ENCODE measurements at places on chromosomes 13 and 19.

DNA sequence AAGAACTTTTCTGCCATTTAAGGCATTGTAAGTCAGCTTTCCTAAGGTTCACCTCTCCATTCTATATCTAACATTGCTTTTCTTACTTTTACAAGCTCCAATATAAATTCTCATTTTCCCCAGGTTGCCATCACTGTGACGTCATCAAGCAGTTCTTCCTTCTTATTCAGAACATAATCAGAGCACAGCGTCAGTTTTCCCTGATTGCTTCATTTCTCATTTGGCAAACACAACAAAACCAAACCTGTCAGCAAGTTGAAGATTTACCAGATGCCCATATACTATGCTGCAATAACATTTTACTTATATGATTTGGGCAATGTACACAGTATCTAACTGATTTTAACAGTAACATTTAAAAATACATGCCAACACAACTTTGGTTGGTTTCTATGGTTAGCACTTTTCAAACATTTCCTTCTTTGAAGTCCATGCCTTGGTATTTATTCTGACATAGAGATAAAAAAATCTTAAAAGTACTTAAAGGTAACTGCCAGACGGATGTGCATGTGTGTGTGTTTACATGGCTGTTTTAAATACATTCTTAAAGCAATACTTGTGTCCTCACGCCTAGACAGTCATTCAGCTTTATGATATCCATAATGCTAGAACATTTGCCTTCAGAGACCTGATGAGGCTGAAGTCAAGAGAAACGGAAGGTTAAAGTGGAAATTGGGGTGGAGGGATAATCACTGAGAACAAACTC is 264.0 kb downstream of the KLF12 start:
- DNase-seq, result no peak

- no peak for DNase-seq
Observed at GRCh38 chr19:10643968-10644259, 10.2 kb upstream of the ILF3 start.

DNA sequence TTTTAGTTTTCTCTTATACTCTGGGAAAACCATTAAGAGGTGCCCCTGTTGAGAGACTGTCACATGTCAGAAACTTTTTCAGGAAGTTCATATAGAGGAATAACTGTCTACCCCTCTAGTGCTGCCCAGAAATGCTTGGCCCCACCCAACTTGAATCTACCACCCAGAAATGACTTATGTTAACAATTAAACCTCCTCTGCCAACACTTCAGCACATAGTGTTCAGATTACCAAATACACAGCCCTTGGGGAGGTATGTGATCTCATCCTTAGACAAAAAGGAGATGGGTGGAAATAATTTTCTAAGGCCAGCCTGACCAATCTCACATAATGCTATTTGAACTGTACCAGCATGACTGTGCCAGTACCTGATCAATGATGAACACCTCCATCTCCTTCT is 35.6 kb downstream of the CCDC169 start:
- no peak for DNase-seq

GRCh38 chr13:43558326-43558725 is 228.4 kb downstream of the ENOX1 start:
- DNase-seq, result no peak

DNA sequence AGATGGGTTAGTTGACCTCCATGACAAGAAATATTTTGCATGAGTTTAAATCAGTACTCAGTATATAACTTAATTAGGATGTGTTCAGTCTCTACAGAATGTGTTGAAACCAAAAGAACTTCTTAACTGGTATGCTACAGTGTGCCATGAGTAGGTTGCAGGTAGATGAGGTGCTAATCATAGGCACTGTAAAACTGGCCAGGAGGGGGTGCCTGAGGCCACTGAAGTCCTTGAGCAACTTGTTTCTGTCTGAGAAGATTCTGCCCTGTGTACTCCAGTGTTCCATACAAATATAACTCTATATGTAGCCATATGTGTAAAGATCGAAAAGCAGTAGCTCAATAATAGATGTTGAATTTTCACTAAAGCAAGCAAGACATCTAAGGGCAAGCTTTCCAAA is 549.2 kb upstream of the KLF12 start:
- no peak for DNase-seq

DNA sequence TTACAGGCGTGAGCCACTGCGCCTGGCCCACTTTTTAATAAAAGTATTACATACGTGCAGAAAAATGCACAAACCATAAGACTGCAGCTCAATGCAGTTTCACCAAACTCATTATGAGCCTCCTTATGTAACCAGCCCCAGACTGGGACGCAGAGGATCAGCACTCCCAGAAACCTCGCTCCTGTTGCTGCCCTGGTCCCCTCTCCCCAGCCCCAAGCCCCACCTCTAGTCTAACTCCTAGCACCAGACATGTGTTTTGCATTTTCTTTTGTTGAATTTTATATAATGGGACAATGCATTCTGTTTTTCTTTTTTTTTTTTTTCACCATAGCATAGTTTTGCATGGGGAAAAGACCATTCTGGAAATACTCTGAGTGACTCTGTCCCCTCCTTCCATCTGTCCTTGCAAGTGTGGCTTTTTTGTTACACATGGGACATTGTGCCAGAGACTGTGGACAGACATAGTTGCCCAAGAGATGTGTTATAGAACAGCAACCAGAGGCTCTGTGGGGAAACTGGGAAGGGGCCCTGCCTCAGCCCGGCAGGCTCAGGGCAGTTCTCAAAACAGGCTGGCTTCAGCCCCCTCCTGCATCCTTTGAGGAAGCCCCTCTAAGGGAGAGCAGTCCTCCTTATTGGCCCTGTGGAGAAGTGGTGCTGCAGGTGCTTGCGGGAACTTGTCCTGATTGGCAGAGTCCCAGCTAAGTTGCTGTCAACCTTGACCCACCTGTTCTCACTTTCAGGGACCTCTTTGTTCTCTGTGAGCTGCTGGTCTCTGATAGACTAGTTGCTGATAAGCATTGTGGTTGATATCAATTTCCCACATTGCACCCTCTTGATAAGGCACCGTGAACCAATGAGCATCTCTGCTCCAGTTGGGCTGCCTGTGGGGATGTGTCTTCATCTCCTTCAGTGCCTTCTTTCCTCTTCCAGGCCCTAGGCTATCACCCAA is 13.8 kb upstream of the OLFM4 start:
- no peak for DNase-seq

- no peak for DNase-seq
Observed at GRCh38 chr13:98521461-98522247, 55.3 kb downstream of the STK24 start.

DNA sequence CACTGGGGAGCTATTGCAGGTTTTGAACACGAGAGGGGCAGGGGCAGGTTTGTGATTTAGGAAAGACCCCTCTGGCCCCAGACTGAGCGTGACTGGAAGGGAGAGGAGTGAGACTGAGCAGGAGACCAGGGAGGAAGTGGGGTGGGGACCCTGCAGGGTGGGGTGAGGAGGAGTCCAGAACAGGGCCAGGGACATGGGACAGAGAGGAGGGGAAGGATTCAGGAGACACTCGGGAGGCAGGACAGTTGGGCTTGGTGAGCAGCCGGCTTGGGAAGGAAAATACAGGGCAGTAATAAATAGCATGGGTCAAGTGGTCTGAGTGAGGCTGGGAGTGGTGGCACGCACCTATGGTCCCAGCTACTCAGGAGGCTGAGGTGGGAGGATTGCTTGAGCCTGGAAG is 9.4 kb downstream of the FOSB start:
- DNase-seq, result no peak

DNA sequence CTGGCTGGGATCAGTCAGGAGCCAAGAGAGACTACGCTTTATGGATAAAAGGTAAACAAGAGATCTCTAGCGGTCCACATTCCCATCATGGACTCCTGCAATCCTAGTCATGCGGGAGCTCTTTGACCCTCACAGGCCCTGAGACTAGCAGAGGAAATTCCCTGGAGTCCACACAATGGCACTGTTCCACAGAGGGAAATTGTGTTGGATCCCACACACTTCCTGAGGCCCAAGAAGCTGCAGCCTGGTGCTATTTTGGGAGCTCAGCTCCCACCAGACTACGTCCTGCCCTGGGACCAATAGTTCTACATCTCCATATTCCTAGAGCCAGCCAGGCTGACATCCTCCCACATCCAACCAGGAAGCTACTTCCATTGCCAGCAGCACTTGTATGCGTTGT is 2358.4 kb downstream of the PCDH9 start:
- no peak for DNase-seq

GRCh38 chr13:109684824-109685202 is 101.6 kb downstream of the IRS2 start:
- DNase-seq, result no peak

GRCh38 chr13:33953781-33954180 is 135.8 kb downstream of the RFC3 start:
- DNase-seq, result no peak

DNA sequence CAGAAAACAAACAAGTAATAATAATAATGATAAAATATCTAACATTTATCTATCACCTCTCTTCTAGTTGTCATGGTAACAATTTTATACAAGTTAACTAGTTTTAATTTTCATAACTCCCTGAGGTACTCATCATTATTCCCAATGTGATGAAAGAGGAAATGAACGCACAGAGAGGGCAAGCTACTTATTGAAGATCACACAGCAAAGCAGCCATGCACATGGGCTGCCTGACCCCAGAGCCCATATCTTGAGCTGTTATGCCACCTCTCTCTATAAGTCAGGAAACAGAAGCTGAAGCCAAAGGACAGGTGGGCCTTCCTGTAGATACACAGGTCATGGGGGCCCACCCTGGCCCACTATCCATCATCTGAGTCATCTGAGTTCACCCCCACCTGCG is 4.9 kb upstream of the KLK4 start:
- DNase-seq, result no peak

- DNase-seq, result no peak
Observed at GRCh38 chr19:33861950-33862349, 65.3 kb downstream of the KCTD15 start.

GRCh38 chr19:46124638-46125115 is at the start of gene IGFL3:
TSS of gene IGFL3 (minus strand) at chr19:46124688. CDS start at chr19:46124649, 39 bp downstream.
- no peak for DNase-seq

- DNase-seq, result no peak
Observed at GRCh38 chr19:38673030-38673429, 25.6 kb downstream of the ACTN4 start.

GRCh38 chr13:51916962-51917361 is 55.2 kb downstream of the CCDC70 start:
- no peak for DNase-seq

GRCh38 chr19:54473071-54473891 is at the start of gene CDC42EP5:
TSS of gene CDC42EP5 (minus strand) at chr19:54473296. CDS start at chr19:54465547, 7,749 bp downstream.
- no peak for DNase-seq

GRCh38 chr13:113110048-113110851 is 4.7 kb downstream of the F7 start:
- DNase-seq, result no peak

DNA sequence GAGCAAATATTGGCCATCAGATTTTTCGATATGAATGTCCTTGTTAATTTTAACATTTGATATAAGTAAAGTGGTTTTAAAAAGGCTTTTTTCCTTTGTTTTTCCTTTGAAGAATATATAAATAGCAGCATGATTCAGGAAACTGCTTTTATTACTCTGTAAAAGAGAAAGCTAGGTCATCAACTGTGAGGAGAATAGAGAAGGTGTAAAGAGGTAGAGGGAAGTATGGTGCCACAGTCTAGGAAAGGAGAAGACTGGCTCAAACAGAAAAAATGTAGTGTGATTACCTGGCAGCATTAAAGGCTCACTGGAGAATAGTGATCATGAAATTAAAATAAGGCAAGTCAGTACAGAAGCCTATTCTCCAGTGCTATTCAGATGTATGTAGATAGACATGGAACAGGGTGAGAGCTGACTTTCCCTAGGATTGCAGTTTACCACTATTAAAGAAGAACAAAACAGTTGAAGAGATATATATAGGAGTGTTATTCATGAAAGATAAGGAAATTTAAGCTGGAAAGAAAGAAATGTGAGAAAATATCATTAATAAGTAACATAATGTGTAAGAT is 1115.9 kb upstream of the PCDH9 start:
- no peak for DNase-seq

- DNase-seq, result peak; percentile 82
Observed at GRCh38 chr19:18700501-18701249, 17.2 kb downstream of the CRTC1 start.

- DNase-seq, result no peak
Observed at GRCh38 chr13:63851526-63851925, 2435.9 kb upstream of the PCDH20 start.

DNA sequence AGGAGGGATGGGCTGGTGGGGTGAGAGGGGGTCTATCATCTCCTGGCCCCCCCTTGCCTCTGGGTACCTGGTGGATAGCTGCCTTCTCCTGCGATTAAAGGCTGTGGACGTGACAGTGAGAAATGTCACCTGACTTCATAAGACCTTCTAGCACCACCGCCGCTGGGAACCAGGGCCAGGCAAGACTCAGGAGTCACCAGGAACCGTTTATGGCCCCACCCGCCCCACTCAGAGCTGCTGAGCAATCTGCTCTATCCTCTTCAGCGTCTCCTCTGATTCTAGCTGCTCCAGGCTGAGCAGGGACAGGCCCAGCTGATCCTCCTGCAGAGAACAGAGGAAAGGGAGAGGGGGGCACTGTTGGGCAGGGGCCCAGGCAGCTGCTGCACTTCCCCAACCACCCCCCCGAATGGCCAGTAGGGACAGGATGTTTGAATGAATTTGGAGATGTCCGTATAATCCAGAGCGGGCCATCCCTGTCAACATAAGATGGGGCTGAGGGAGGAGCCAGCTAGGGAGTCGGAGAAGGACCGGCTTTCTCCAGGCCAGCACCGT is 10.9 kb downstream of the KLC3 start:
- no peak for DNase-seq

DNA sequence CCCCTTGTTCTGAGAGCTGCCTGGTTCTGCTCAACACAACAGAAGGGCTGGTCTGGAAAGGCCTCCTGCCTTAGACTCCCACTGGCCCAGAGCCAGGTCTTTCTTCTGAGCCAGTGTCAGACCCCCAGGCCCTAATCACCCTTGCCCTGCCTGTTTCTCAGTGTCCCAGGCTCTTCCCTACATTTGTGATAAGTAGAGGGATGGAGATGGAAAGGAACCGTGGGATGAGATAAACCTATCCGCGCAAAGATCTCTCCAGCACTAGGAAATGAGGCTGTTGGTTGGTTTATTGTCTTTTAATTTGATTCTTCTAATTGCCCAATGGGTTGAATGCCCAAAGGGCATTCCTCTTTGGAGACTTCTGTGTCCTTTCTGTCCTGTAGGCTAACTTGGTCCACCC is 470.0 kb downstream of the TSHZ3 start:
- no peak for DNase-seq

- DNase-seq, result no peak
Observed at GRCh38 chr19:296476-297225, 5.4 kb upstream of the PLPP2 start.

Data from GM10248 (cell line).